Natural killer cell treated with Interleukin-12 subunit alpha and Interleukin-12 subunit beta and Interleukin-15 and Interleukin-18, amount 100 ng/mL, for 72 hours (primary cell): ENCODE measurements at places on chromosomes 6 and 20. TPM values are rescaled to one million over a fixed set of nuclear protein-coding genes. Genes with fewer than 3 reads are reported as not detected.
A peak's percentile ranks its signal among the peaks of the same experiment; 100 is the strongest.

DNA sequence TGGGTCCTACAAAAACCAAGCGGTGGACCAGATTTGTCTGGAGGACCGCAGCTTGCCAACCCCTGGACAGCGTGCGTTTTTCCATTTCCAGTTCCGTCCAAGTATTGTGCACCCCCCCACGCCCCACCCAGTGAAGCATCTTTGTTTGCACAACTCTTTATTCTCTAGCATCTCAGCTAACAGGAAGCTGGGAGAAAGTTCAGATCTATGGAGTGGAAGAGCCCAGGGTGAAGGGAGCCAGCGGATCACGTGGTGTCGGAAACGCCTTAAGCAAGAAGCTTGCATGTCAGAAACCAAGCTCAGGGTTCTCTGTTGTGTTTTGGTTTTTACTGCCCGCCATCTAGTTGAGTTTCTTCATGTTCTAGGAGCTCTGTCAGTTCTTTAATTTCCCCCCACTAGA lies 29.9 kb downstream of the ARID1B start:
- H3K27ac ChIP-seq: no peak overlapping the region
- no peak for DNase-seq
- peaks cover 87% of the 10 kb centered on the region for H3K4me1 ChIP-seq
- no peaks in the 10 kb centered on the region for H3K36me3 ChIP-seq
- no peaks in the 10 kb centered on the region for H3K27me3 ChIP-seq

The GGTLC1 gene
- not detected for total RNA-seq

- H3K36me3 ChIP-seq: peaks cover 4% of the 10 kb centered on the region
- H3K27me3 ChIP-seq: no peaks in the 10 kb centered on the region
- H3K27ac ChIP-seq: no peak overlapping the region
- H3K4me3 ChIP-seq: no peak overlapping the region
- DNase-seq: no peak
Measured at GRCh38 chr20:8633366-8633765, 435.5 kb upstream of the PLCB4 start.

The ELOVL2 gene
- not detected for total RNA-seq

DNA sequence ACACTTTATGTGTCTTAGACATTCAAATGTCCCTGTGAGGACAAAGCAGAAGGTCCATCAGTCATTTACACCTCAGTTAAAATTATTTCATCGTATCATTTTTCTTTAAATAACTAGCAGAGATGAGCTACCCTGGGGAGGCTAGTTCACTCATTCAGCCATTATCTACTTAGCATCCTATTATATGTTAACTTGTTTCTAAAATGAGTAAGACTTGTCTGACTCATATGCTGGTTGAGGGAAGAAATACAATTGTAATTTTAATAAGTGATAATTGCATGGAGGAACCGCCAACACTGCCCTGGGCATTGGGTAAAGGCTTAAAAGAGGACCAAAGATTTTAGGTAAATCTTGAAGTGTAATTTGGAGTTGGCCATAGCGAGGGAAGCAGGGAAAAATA lies 12.4 kb upstream of the PTPRK start:
- no peak overlapping the region for H3K27ac ChIP-seq
- no peaks in the 10 kb centered on the region for H3K27me3 ChIP-seq
- H3K4me1 ChIP-seq: no peaks in the 10 kb centered on the region
- no peaks in the 10 kb centered on the region for H3K36me3 ChIP-seq

GRCh38 chr6:72290620-72291019 lies 331.2 kb upstream of the KCNQ5 start:
- no peak overlapping the region for H3K27ac ChIP-seq
- no peak overlapping the region for H3K4me3 ChIP-seq
- no peaks in the 10 kb centered on the region for H3K36me3 ChIP-seq
- H3K27me3 ChIP-seq: no peaks in the 10 kb centered on the region
- H3K4me1 ChIP-seq: no peaks in the 10 kb centered on the region

DNA sequence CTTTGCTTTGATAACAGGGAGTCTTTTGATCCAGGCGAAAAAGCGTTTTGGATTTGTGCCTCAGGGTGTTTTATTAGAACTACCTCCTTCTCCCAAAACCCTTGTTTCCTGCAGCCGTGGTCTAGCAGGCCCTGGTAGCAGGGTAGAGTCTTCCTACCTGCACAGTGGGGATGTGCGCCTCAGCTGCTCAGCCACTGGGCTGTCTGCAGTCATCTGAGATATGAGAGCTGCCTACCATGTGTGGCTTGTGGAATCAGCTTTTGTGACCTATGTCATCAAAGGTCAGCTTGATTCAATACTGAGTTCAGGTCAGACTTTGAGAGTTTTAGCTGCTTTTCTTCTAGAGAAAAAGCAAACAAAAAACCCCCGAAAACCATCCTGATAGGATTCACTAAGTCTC lies 279.5 kb downstream of the CLIC5 start:
- peak overlapping the region; percentile 66 for H3K27ac ChIP-seq
- H3K4me1 ChIP-seq: peaks cover 35% of the 10 kb centered on the region
- DNase-seq: no peak
- no peaks in the 10 kb centered on the region for H3K36me3 ChIP-seq
- no peak overlapping the region for H3K4me3 ChIP-seq
- H3K27me3 ChIP-seq: peaks cover 7% of the 10 kb centered on the region

DNA sequence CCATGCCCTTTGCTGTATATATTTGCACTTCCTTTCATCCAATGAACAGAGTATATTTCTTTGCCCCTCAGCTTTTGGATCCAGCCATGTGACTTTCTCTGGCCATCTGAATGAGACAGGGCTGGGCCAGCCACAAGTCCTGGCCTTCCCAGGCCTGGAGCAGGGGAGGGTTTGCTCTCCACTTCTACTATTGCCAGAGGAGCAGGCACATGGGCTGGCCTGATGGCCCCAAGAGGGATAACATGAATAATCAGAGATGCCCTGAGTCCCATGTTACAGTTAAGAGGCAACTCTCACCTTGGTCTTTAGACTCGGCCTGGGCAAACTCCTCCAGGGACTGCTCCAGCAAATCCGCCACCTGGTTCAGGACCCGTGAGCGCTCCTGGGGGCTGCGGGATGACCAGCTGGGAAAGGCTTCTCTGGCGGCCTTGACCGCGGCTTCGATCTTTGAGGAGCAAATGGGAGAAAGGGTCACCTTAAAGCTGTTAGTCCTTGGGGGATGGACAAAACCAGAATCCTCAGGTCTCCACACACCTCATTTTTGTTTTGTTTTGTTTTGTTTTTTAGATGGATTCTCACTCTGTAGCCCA lies 6.3 kb downstream of the ALDH8A1 start:
- no peak for DNase-seq
- H3K27ac ChIP-seq: no peak overlapping the region
- H3K27me3 ChIP-seq: no peaks in the 10 kb centered on the region
- no peaks in the 10 kb centered on the region for H3K36me3 ChIP-seq
- H3K4me3 ChIP-seq: no peak overlapping the region
- peaks cover 3% of the 10 kb centered on the region for H3K4me1 ChIP-seq

DNA sequence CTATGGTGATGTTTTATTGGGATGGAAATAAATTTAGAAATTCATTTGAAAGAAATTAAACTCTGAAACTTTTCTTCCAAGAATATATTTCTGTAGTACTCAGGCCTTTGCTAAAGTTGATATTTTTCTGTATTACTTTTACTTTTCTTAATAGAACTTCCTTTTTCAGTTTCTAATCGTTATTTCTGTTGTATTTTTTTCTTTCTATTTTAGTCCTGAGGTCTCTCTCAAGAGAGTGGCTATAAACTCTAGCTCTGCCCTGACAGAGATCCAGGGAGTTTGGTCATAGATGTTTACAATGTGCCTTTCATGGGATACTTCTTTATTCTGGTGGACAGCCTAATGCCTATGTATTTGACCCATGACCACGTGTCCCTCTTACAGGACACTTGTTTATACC lies 51.0 kb downstream of the OR2B6 start:
- H3K36me3 ChIP-seq: no peaks in the 10 kb centered on the region
- no peak overlapping the region for H3K27ac ChIP-seq
- DNase-seq: no peak
- H3K4me1 ChIP-seq: no peaks in the 10 kb centered on the region

DNA sequence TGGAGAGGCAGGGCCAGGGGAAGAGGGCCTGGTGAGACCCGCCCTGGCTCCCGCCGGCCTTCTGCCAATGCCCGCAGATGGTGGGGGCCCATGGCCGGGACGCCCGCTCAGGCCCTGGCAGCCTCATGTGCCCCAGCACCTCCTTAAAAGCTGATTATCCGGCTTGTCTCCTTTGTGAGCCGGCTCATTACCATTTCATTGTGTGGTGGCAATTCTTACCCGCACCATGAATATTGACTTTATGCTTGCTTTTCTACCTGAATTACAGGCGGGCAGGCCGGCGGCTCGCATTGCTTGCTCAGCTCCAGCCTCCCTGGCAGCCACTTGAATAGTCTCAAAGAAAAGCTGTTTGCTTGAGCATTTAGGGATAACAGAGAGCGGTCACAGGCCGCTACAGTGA lies 120.0 kb upstream of the JAG1 start:
- H3K4me3 ChIP-seq: no peak overlapping the region
- DNase-seq: no peak
- no peak overlapping the region for H3K27ac ChIP-seq
- H3K36me3 ChIP-seq: no peaks in the 10 kb centered on the region
- H3K4me1 ChIP-seq: peaks cover 7% of the 10 kb centered on the region
